ENCODE measurements at places on chromosomes 5 and 9. TPM values are rescaled to one million over a fixed set of nuclear protein-coding genes. Genes with fewer than 3 reads are reported as not detected.

- no peak for DNase-seq
These were observed 65.4 kb downstream of the MVB12B start for GRCh38 chr9:126391713-126392661.

DNA sequence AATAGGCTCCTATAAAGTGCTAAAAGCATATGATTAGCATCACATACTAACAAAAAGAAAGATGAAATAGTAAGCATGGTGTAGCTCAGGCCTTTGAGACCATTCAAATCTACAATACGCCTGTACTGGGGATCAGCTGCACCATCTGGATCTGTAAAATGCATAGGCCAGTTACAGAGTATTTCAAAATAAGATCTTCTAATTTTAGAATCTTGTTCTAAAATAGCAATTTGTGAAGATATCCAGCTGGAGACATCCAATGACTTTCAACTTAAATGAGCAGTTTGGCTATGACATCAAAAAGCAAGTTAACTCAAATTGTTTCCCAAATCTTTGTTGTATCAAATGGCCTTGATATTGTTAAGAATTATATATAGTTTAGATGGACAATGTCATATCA is 386.3 kb downstream of the MRPS30 start:
- no peak for DNase-seq

The ROPN1L gene
- not detected for total RNA-seq

The NPR3 gene
- 3.5 TPM for total RNA-seq

GRCh38 chr9:93895535-93895934 is 59.6 kb downstream of the BARX1 start:
- no peak for DNase-seq

The URM1 gene
- 37.5 TPM for total RNA-seq

The VCP gene
- total RNA-seq, result 96.3 TPM

DNA sequence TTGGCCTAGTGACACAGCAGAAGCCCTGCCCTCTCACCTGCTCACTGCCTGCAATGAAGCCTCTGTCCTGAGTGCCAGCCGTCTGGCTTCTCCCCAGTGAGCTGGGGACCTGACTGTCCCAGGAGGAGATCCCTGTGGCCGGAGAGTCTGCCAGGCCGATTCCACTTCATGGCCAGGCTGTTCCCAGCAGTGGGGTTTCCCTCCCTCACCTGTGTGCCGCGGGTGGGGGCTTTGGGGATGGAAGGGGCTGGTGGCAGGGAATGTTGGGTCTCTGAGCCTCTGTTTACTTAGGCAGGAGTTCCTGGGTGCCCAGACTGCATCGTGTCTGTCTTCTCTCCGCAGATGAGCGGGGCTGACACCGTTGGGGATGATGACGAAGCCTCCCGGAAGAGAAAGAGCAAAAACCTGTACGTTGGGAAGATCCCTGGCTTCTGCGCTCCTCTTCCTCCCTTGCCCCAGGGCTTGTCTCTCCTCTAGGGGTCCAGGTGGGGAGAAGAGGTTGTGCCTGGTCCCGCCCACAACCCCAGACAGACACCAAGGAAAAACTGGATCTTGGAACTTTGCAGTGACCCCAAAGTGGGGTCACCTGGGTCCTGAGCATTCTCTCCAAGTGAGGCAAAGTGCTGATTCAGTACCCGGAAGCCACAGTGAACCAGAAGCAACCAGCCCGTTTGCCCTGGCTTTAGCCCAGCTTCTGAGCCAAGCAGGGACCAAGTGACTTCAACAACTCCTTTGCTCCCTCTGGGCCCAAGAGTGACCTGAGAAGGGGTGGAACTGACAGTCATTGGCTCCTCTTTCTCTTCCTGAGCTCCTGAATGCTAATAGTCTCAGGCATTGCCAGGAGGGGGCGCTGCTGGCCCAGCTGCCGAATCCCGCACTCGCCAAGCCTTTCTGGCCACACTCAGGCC is 127.7 kb downstream of the RGS3 start:
- DNase-seq, result no peak

DNA sequence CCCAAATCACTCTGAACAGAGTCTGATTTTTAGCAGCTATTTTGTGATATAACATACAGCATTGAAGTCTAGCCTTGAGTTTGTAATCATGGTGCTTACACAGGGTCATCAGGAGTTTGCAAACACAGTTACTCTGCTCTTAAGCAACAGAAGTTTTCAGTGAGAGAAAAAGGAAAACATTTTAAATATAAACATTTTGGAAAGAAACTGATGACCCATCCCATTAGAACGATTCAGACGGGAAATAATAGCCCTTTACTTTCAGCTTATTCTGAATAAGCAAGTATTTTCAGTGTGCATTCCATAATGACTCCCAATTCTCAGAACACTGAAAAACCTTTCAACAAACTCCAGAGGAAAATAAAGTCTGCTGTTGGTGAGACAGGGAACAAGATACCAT is 46.7 kb upstream of the TMC1 start:
- DNase-seq, result no peak

- no peak for DNase-seq
These were observed 586.2 kb upstream of the ADAMTS16 start for GRCh38 chr5:4553978-4554377.

GRCh38 chr5:10635867-10636350 is 72.0 kb downstream of the ANKRD33B start:
- DNase-seq, result no peak

DNA sequence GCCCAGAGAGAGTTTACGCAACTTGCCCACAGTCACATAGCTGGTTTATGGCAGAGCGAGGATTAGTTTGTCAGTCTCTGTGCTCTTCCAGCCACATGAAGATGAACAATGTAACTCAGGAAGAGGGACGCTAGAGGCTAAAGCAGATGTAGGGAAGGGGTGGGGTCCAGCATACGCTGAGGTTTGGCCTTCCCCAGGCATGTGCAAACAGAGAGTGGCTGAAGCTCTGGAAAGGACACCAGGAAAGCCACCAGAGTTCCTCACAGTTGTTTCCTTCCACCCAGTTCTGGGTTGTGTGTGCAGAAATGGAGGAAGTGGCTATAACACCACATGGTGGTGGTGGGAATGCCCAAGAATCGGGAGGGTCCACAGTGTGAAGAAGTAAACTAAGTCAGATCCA is 60.0 kb downstream of the SNX18 start:
- no peak for DNase-seq

The F12 gene
- total RNA-seq, result not detected

- DNase-seq, result no peak
These were observed 101.3 kb upstream of the LARP1 start for GRCh38 chr5:154653764-154654485.

The COL23A1 gene
- 4.3 TPM for total RNA-seq
